Aorta (tissue), 5 donors: ENCODE measurements at places on chromosomes 12 and 14. TPM values are rescaled to one million over a fixed set of nuclear protein-coding genes. Genes with fewer than 3 reads are reported as not detected.

Gene AMDHD1
- total RNA-seq: 0.51 TPM

Gene RTL1
- not detected for total RNA-seq

Gene PTPRO
- total RNA-seq: 16.1 TPM

Gene NKX2-1
- not detected for total RNA-seq

Gene PRICKLE1
- total RNA-seq: 19.3 TPM

Gene LHX5
- total RNA-seq: not detected

Gene HNF1A
- not detected for total RNA-seq

Gene PRH2
- total RNA-seq: not detected

Gene SLC11A2
- total RNA-seq: 71.9 TPM

Gene SLC6A13
- total RNA-seq: 0.90 TPM

Gene RPGRIP1
- 0.39 TPM for total RNA-seq

Gene TTC6
- total RNA-seq: not detected

Gene B4GALNT3
- 29.9 TPM for total RNA-seq

Gene ARMH4
- total RNA-seq: 8.4 TPM

Gene RIPK3
- total RNA-seq: 15.8 TPM

Gene PLXNC1
- total RNA-seq: 26.8 TPM

Gene SERPINA12
- not detected for total RNA-seq

Gene TMEM30B
- 54.8 TPM for total RNA-seq

Gene VDR
- total RNA-seq: 7.9 TPM

Gene CEBPE
- 0.29 TPM for total RNA-seq

Gene TSHR
- 0.30 TPM for total RNA-seq

Gene GPR84
- 1.9 TPM for total RNA-seq

Gene KITLG
- total RNA-seq: 19.1 TPM

Gene CLMN
- 15.8 TPM for total RNA-seq

Gene SLC8A3
- total RNA-seq: 0.45 TPM

Gene DHRS2
- total RNA-seq: not detected

Gene SPIC
- 0.33 TPM for total RNA-seq

Gene SLC24A4
- 2.9 TPM for total RNA-seq

Gene LRP1
- 517 TPM for total RNA-seq

Gene SRRM4
- 0.88 TPM for total RNA-seq

Gene SYNE3
- total RNA-seq: 61.5 TPM

Gene COX8C
- not detected for total RNA-seq

Gene ZC2HC1C
- 2.0 TPM for total RNA-seq

Gene DCAF4
- 15.7 TPM for total RNA-seq

Gene GALNT16
- 7.0 TPM for total RNA-seq

Gene GPR65
- 3.9 TPM for total RNA-seq

Gene LGMN
- 164 TPM for total RNA-seq

Gene GUCY2C
- not detected for total RNA-seq

Gene NANOG
- total RNA-seq: 0.32 TPM

Gene HHIPL1
- 2.5 TPM for total RNA-seq

Gene TBK1
- 25.9 TPM for total RNA-seq

Gene B4GALNT1
- 5.9 TPM for total RNA-seq

Gene HIP1R
- 26.6 TPM for total RNA-seq

Gene DTX3
- total RNA-seq: 47.4 TPM

Gene PLCZ1
- not detected for total RNA-seq

Gene TAS2R46
- total RNA-seq: 3.3 TPM

Gene C12orf54
- 0.65 TPM for total RNA-seq

Gene C12orf50
- total RNA-seq: 0.48 TPM

Gene PGF
- total RNA-seq: 29.1 TPM

Gene RNASE1
- 264 TPM for total RNA-seq

Gene DCP1B
- 16.9 TPM for total RNA-seq

Gene NINJ2
- 3.8 TPM for total RNA-seq

Gene SDS
- total RNA-seq: 4.4 TPM

Gene KRT6C
- not detected for total RNA-seq

Gene TMPRSS12
- total RNA-seq: not detected

Gene ENDOU
- total RNA-seq: 1.7 TPM
